Amniotic epithelial cell (primary cell): ENCODE measurements at places on chromosomes 11 and 22.

DNA sequence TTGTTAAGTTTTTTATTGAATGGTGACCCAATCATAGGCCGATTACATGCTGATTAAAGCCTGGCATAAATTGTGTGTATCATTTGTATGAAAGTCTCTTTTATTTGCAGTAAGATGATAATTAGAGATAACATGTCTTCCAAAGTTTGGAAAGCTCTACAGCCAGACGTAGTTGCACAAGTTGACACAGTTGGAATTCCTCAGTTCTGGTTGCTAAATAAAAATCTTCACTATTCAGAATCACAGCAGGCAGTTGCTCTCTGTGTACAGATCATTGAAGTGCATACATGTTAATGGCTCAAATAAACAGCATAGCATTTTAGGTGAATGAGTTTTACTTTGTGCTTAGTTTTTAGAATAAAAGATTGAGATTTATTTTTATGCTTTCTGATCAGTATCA, 69.5 kb downstream of the ARHGAP42 start:
- DNase-seq, result peak; percentile 57

GRCh38 chr11:36763187-36763586, 165.2 kb upstream of the RAG2 start:
- no peak for DNase-seq

DNA sequence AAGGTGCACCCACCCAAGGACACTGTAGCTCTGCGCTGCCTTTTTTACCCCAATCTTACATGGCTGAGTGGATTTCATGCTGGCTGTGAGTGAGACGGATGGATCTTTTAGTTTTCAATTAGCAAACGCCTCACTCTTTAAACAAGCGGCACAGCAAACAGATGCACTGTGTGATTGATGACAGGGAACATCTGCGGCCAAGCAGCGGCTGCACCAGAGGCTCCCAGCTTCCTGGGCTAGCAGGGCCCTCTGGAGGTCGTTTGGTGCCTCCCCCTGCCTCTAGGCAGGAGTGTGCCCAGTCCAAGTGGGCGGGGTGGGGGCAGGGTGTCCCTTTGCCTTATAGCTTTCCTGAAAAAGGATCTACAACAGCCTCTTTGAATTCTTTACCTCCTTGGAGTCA, 2.1 kb upstream of the DRD2 start:
- peak; percentile 15 for DNase-seq

DNA sequence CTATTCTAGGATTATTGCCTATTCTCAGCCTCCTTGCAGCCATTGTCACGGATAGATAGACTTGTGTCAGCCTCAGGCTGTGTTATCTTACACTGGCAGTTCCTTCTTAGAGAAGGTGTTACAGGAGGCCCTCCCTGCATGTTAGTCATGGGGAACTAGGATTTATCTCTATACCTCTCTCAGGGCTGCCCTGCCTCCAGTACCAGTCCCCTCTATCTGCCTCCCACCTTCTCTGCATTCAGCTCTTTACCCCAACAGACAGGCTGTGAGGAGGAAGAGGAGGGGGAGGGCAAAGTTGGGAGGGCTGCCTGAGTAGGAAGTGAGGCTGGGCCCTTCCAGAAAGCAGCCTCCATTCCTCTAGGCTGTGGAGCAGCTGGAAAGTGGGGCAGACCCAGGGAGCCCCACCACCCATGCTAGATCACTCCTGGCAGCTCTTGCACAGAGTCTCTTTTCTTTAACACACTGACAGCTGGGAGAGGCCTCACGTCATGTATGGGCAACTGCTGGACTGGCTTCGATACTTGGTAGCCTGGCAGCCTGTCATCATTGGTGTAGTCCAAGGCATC, 2.9 kb upstream of the IL18BP start:
- no peak for DNase-seq

DNA sequence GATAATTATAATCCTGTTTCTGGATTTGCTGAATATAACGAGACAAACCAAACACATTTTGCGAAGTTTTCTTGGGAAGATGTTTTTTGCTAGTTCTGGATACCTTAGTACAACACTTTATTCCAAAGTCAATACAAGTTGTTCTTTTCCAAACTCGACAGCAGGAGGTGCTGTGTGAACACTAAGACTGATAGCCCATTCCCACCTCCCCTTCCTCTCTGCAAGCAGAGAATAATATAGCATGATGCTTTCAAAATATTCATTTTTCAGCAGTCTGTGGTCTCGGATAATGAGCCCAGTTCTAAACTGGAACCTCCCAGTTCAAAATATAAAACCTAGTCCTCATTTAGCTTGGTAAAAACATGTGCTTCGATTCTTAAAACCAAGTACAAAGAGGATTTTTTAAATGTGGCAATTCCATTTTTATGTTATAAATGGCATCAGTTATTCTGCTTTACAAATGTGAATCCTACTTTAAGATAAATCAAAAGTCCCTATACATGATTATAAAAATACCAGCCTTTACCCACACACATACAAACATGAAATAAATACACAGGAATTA, 129.1 kb downstream of the DCDC1 start:
- DNase-seq, result peak; percentile 45

DNA sequence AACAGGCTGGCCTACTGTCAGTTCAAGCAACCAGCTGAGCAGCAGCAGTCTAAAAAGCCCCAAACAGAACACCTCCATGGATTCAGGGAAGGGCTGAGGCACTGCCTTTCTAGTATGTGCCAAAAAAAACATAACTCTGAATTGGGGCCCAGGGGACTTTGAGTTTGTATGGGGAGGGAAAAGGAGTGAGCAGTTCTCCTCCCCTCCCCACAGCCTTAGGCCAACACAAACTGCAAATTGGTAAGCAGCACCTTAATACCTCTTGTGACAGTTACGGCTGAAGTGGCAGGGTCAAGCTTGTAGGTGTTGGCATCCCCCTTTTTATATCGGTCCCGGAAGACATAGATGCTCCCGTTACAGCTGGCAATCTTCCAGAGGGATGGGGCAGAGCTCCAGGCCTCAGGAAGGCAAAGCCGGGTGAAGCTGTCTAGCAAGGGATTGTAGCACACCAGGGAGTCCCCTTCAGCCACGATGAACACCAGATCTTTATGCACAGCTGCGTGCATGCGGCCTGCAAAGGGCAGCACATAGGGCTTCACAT, 6.0 kb downstream of the KBTBD4 start:
- no peak for DNase-seq

DNA sequence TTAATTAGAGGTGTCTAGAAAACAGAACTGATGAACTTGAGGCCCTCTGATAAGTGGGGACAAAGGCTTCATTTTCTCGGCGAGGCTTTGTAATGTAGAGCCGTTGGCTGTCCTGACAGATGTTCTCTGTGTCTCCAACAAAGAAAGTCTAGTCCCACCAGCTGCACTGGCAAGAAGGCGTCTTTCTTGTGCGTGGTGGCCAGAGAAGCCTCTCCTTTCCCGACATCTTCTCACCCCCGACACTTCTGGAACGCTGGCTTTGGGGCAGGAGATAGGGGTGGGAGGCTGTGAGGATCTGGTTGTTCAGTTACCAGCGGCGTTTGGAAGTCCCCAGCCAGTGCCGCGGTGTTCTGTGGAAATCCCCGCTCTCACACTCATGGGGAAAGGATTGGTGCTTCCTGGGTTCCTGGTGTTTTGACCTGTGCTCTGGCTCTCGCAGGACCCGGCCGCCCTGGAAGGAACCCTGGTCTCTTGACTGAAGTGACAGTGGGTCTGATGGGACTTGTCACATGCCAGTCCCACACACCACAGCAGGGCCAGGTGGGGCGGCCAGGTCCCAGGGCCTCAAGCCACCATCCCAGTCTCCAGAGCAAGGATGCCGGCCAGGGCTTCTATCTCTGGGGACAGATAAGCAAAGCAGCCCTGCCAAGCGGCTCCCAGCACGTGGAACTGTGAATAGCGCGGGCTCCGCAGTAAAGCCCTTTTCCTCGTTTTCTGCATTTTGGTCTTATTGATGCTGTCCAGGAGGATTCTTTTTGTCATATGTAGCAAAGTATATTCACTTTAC, 23.2 kb downstream of the FADS2 start:
- no peak for DNase-seq

- no peak for DNase-seq
These were observed 130.4 kb upstream of the PARVA start for GRCh38 chr11:12246989-12247388.

- DNase-seq, result peak; percentile 55
These were observed 24.8 kb downstream of the APOL1 start for GRCh38 chr22:36277482-36278291.

DNA sequence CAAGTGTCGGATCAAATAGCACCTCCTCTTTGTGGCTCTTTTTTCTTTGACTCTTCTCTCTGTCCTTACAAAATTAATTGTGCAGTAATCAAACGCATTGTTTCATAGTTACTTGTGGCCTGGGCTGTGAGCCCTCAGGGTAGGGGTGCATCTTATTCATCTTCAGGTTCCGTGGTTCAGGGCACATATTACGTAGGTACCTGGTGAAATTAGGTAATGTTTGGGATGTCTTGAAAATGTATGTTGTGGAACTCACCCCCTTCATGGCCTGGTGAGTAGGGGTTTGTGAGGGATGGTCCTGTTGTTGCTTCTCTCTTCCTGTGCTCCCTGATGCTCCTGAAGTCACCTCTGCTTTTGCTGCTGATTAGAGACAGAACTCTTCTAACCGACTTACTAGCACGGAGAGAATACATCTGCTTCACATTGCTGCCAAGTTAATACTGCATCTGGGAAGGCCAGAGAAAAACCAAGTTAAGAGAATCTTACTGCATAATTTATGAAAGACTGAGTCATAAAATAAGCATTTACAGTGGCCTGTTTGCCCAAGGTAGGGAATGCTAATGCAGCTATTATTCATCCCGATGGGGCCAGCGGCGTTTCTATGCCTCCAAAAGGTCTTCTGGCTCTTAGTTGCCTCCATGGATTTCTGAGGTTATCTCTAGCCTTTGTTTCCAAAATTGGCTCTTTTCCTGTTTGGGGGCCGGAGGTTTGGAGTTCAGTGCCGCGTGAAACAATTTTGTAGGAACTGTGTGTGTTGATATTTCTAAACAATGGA, 66.9 kb downstream of the TBC1D22A start:
- DNase-seq, result peak; percentile 93

DNA sequence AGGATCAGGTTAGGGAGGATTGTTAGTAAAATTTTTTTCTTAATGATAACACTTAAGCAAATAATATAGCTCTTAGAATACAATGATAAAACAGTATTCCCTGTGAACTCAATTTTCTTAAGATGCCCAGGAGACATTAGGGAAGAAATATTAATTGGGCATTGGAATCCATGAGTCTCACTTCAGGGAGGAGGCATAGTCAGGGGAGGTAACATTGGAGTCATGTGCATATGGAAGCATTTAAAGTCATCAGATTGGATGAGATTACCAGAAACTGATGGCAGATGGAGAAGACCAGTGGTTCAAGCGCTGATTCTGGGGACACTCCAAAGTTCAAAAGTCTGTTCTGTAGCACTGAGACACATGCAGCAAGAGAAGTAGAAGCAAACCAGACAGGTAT, at the start of gene OR9G1:
OR9G1 (plus strand) TSS at position 301 of the 400 bp plus-strand sequence. CDS start 1,293 bp downstream, outside the sequence.
- no peak for DNase-seq

GRCh38 chr11:120179057-120179672, 31.7 kb upstream of the OAF start:
- DNase-seq, result peak; percentile 46

GRCh38 chr11:123590296-123590912, 64.0 kb downstream of the SCN3B start:
- peak; percentile 16 for DNase-seq

- DNase-seq, result no peak
These were observed 90.7 kb downstream of the C11orf87 start for GRCh38 chr11:109512680-109513079.

DNA sequence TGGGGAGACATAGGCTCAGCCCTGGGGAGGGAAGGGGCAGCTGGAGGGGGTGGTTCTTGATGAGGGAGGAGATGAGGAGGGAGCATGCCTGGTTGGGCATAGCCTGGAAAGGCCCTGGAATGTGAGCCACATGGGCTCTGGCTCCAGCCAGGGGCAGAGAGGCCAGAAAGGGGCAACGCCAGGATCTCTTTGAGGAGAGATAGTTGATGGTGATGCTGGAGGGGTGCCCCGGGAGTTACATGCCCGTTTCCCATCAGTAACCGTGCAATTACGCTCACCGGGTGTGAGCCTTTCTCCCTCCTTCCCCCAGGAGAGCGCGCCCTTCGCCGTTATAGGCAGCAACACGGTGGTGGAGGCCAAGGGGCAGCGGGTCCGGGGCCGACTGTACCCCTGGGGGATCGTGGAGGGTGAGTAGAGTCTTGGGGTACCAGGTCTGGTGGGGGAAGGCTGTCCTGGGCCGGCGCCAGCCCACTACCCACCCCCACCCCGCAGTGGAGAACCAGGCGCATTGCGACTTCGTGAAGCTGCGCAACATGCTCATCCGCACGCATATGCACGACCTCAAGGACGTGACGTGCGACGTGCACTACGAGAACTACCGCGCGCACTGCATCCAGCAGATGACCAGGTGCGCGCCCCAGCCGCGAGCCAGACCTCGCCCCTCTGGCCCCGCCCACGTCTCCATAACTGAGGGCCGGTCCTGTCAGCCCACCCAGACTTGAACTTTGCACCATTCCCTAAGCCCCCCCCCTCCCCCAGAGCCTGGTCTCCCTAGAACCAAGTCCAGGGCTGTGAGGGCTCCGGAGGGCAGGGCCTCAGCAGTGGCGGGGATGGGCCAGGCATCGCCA, 1.8 kb upstream of the GP1BB start:
- DNase-seq, result no peak

- no peak for DNase-seq
These were observed 66.8 kb downstream of the LRP5 start for GRCh38 chr11:68379206-68379605.

DNA sequence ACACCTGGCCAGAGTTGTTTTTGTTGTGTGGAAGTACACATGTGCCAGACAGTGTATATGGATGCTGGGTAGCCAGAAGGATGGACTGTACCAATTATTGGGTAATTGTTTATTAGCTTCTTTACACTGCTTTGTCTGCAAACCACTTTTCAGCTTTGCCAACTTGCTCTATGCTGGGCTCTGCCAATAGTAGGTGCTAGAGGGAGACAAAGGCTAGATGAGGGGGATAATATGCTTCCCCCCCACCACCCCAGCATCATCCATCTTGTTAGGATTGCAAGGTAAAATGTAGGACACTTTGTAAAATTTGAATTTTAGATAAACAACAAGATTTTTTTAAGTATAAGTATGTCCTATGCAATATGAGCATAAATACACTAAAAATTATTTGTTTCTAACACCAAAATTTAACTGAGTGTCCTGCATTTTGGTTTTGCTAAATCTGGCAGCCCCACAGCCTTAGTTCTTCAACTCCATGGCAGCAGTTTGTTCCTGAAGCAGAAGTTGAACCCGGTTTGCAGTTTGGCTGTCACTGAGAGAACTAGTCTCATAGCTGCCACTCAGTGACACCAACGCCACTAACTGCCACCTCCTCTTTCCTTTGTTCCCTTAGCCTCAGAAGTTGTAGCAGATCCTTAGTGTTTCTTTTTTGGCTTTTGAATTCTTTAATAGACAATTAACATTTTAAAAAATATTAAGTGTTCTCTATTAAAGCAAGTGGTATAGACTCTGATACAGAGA, 78.8 kb downstream of the CCDC81 start:
- DNase-seq, result no peak

DNA sequence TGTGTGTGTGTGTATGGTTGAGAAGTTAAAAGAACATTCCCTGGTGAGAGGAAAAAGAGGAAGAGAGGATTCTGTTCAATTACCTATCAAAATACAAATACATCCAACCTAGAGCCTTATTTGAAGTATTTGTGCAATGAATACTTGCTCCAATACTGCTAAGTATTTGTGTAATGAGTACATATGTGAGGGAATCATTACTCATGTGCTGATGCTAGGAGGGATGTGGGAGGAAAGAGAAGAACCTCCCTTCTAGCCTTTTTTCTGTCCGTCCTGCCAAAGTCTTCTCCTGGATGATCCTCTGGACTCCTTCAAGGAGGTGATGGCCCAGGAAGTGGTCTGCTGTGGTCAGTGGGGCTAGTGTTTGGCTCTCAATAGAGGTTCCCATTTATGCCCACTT, 36.0 kb upstream of the ACCSL start:
- peak; percentile 64 for DNase-seq

- peak; percentile 26 for DNase-seq
These were observed 579 bp downstream of the PICALM start for GRCh38 chr11:86068138-86068871.
